ENCODE measurements at places on chromosomes 13 and 19.
A peak's percentile ranks its signal among the peaks of the same experiment; 100 is the strongest.

GRCh38 chr13:50457415-50458393, 385.8 kb downstream of the DLEU7 start:
- no peak for DNase-seq

GRCh38 chr19:10797541-10798256, 38.3 kb downstream of the TMED1 start:
- DNase-seq: no peak

DNA sequence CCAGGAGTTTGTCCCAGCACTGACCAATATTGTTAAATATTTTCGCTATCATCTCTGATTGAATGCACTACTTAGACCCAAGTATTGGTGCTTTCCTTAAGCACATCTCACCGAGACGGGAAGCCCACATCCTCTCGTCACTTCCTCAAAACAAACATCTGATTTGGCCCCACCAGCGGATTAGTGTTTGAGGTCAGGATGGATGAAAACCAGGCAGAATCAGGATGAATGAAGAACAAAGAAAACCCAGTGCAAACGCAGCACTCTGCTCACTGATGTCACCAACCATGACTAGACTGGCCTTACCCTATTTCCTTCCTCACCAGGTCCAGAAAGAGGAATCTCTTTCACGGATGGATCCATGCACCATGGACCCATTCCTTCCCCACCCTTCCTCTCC, 6.0 kb downstream of the PLAUR start:
- DNase-seq: no peak

DNA sequence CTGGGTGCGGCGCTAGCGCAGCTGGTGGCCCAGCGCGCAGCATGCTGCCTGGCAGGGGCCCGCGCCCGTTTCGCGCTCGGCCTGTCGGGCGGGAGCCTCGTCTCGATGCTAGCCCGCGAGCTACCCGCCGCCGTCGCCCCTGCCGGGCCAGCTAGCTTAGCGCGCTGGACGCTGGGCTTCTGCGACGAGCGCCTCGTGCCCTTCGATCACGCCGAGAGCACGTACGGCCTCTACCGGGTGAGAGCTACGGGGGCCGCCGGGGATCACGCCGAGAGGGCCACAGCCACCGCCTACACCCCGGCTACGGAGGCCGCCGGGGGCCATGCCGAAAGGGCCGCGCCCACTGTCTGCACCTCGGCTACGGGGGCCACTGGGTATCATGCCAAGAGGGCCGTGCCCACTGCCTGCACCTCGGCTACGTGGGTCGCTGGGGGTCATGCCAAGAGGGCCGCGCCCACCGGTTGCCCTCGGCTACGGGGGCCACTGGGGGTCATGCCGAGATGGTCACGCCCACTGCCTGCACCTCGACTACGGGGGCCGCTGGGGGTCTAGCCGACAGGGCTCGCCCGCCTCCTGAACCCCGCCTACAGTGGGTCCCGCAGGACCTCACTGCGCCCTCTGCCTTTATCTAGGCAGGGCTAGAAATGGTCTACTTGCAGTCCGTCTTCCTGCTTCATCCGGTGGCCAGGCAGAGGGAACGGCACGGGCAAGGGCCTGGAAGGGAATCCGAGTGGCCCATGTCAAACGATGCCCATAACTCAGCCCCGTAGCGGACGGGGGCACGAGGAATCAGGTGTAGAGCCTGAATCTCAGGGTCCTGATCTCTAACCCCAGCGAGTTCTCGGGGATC, 500 bp downstream of the PGLS start:
- peak; percentile 73 for DNase-seq

- DNase-seq: no peak
Measured at GRCh38 chr19:40255619-40256166, 29.2 kb upstream of the CCNP start.

Measured in foreskin keratinocyte (primary cell).